Muscle of arm (tissue), 14 donors: ENCODE measurements at places on chromosomes 2 and 18. TPM values are rescaled to one million over a fixed set of nuclear protein-coding genes. Genes with fewer than 3 reads are reported as not detected.

- no peak for DNase-seq
These were observed 318.8 kb upstream of the EPAS1 start for GRCh38 chr2:45978302-45978859.

DNA sequence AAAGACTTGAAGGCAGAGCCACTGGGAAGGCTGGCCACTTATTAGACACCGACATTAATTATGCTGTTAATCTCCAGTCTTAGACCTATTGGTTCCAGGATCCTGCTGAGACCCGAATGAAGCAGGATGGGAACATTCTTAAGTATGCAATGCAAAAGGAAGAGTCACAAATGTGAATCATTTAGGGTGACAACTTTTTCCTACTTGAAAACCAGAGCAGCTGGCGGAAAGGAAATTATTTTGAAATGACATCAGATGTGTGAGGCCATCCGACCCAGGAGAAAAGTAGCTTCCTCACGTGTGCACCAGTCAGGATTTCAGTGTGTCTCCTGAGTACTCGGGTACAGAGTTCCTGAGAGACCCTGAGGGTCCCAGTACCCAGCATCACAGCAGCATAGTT, 222.9 kb upstream of the NCKAP5 start:
- DNase-seq, result no peak

DNA sequence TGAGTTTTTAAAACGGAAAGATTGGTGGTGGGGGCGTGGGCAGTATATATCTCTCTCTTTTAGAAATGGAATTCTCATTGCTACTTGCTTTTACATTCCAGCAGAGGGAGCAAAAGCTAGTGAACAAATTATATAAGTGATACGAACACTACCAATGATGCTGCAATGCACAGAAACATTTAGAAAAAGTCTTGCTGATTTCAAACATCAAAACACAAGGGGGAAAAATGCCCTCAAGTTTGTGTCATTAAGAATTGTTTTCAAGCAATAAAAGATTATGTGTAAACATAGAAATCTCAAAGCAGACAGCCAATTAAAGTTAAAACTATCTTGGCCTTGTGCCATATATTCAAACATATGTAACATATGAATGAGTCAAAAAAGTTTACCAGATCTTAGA, 296.3 kb upstream of the KCNJ3 start:
- DNase-seq, result peak; percentile 15

- DNase-seq, result no peak
These were observed 351.9 kb downstream of the CDH2 start for GRCh38 chr18:27824841-27825681.

DNA sequence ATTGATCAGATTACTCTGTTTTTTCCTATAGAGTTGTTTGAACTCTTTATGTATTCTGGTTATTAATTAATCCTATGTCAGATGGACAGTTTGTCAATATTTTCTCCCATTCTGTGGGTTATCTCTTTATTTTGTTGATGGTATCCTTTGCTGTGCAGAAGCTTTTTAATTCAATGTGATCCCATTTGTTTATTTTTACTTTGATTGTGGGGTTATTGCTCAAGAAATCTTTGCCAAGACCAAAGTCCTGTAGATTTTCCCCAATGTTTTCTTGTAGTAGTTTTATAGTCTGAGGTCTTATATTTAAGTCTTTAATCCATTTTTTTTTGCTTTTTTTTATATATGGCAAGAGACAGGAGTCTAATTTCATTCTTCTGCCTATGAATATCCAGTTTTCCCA, 86.2 kb upstream of the FIGN start:
- no peak for DNase-seq

GCG gene
- 16.4 TPM for polyA plus RNA-seq

DYNAP gene
- polyA plus RNA-seq, result not detected

KCNIP3 gene
- 6.5 TPM for polyA plus RNA-seq
